AG10803 (cell line): ENCODE measurements at places on chromosomes 12 and 14.

DNA sequence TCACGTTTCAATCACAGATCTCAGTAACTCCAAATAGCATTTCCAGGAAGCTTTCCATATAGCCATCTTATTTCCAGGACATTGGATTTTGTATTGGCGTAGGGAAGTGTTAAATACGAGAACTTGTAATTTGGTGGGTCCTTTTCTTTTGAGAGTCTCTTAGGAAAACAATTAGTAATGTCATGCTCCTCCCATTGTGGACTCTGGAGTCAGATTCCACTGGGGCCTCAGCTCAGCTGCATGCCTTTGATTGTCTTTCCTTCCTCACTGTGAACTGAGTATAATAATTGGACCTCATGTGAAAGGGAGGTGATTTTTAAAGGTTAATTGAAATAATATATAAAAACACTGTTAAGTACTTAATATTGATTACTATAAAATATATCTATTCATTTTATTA lies 462.6 kb downstream of the NPAS3 start:
- DNase-seq: no peak

DNA sequence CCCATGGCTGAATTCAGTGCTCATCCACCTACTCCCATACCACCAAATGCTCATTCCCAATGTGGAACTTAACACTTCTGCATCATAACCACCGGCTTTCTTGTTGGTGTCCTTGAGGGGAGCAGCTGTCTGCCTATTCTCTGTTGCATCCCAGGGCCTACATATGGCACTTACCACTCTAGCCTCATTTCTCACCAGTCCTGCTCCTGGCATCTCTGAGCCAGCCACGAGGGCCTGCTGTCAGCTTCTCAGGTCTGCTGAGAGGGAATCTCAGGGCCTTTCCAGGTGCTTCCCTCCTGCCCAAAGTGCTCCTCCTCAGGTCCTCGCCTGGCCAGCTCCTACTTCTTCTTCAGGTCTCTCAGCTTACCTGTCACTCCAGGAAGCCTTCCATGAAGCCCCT lies 24.0 kb upstream of the RND1 start:
- no peak for DNase-seq

GRCh38 chr14:25103271-25103670 lies 53.3 kb upstream of the STXBP6 start:
- no peak for DNase-seq

DNA sequence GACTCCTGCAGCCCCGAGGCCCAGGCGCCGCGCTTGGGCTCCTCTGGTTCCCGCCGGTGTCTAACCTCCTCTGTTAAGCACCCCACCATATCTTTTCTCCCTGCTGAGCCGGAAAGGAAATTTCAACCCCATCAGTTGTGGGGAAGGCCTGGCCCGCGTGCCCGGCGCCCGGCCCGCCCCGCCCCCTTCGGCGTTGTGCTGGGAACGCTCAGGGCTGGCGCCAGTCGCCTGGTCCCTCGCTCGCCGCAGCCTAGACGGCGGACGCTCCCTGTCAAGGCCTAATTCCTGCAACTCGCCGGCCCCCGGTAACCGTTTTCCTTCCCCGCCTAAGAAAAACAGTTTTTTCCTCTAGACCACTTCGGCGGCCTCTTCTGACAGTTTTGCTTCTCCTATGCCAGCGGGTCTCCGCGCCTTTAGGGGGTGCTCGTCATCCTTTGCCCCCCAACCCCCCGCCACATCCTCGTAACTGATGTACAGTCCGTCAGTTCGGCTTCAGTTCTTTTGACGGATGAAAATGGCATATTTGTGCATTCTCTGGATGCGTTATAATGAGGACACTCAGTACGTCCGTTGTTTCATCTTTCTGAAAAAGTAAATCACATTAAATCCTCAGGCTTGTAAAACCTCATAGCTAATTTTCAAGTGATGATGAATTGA lies 506 bp upstream of the NAP1L1 start:
- DNase-seq: no peak

GRCh38 chr14:99821519-99822508 lies 28.6 kb downstream of the EML1 start:
- peak; percentile 91 for DNase-seq

GRCh38 chr12:88062474-88062873 lies 33.3 kb upstream of the C12orf50 start:
- DNase-seq: no peak

DNA sequence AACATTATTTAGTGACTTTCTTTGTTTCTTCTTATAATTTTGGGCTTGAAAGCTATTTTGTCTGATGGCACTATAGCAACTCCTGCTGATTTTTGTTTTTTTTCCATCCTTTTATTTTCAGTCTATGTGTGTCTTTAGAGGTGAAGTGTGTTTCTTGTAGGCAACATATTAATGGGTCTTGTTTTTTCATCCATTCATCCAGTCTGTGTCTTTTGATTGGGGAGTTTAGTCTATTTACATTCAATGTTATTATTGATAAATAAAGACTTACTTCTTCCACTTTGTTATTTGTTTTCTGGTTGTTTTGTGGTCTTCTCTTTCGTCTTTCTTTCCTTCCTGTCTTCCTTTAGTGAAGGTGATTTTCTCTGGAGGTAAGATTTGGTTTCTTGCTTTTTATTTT lies 198.0 kb downstream of the CRADD start:
- DNase-seq: no peak

DNA sequence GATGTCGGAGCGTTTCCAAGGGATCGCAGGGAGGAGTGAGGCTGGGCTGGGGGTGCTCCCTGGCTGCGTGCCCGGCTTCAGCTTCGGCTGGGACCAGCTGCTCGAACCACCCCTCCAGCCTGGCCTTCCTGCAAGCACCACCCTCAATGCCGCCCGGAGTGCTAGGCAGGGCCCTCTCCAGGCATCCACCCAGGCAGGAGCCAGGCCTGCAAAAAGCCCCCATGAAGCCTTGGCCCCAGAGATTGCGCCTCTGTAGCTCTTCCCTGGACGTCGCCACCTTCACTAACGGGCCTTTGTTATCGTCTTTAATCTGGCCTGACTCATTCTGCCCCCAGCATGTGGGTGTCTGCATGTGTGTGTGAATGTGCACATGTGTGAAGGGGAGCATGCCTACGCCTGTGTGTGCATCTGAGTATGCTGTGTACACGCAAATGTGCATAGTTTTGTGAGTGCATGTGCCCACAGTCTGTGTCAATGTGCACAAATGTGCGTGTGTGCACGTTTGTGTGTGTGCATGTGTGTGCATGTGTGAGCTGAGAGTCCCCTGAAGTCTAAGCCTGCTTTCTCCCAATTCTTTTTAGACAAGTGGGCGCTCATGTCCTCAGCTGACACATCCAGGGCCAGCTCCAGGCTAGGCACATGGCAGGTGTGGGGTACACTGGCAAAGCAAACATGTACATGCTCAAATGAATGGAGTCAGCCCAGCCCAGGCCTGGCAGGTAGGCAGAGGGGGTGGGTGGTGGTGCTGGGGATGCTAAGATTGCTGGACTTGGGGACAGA lies 195.4 kb upstream of the C14orf180 start:
- no peak for DNase-seq

- no peak for DNase-seq
Measured at GRCh38 chr14:75446447-75446846, 18.6 kb downstream of the JDP2 start.

DNA sequence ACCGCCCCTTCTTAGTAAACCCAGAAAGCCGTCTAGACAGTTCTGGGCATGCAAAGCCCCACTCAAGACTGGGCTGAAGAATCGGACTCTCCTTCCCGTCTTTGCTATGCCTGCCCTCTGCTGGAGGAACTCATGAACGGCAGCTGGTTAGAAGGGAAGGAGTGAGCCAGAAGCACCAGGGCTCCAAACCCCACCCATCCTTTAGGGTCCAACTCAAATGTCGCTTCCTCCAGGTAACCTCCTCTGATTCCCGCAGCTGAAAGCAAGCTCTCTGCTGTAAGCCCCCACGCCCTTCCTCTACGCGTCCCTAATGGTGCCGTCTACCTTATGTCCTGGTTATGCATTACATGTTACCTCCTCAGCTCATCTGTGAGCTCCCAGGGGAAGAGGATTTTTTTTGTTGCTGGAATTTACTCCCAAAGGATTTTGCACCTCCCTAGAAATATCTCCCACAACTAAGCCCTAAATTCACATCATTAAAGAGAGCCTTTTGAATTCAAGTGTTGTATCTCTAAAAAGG lies 59.0 kb upstream of the SCN8A start:
- DNase-seq: peak; percentile 72

DNA sequence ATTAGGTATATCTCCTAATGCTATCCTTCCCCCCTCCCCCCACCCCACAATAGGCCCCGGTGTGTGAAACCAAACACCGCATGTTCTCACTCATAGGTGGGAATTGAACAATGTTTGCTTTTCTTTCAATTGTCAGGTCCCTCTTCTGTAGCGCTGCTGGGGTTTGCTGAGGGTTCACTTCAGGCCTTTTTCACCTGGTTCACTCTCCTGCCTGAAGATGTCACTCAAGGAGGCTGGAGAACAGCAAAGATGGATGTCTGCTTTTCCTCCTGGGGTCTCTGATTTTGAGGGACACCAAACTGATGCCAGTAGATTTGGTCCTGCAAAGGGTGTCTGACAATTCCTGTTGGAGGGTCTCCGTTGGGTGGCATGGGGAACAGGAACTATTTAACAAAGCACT lies 35.8 kb downstream of the KLRK1 start:
- no peak for DNase-seq

DNA sequence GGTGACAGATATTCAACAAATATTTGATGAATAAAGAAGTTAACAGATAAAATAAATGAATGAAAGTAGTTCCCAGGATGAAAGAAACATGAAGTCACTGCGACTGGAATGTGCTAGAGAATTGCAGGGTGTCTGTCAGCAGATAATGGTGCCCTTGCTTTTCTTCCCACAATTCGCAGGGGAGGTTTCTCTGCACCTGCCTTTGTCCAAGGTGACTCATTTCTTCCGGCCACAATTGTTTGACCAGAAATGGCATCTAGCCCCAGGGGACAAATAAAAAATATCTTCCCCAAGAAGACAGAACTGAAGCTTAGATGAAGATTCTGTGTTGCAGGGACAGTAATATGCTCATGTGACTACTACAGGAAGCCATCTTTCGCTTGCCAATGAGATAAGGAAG lies 316.1 kb upstream of the TBX3 start:
- DNase-seq: peak; percentile 13

DNA sequence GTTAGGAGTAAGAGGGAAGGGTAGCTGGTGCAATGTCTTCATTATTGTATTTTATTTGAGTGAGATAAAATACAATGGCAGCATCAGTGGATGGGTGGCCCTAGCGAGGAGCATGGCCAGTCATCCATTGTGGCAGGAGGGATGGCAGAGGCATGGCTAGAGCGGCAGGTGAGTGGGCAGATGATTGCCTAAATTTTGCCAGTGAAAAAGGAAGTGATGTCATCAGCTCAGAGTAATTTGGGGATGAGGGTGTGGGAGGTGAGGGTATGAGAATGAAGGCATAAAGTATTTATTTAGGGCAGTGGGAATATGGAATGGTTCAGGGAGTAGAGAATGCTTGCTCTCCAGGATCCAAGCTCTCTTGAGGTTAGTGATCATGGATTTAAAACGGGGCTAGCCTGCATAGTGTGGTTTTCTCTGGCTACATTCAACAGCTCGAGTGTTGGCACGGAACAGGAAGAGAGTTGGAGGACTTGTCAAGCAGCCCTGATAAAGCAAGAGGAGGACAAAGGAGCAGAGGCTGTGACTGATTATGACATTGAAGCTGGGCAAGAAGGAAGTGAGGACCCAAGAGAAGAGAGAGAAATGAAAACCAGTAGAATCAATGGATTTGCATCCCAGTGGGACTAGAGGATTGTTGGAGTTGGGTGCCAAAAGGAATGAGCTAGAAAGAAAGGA lies 18.7 kb upstream of the SERPINA6 start:
- DNase-seq: peak; percentile 70

DNA sequence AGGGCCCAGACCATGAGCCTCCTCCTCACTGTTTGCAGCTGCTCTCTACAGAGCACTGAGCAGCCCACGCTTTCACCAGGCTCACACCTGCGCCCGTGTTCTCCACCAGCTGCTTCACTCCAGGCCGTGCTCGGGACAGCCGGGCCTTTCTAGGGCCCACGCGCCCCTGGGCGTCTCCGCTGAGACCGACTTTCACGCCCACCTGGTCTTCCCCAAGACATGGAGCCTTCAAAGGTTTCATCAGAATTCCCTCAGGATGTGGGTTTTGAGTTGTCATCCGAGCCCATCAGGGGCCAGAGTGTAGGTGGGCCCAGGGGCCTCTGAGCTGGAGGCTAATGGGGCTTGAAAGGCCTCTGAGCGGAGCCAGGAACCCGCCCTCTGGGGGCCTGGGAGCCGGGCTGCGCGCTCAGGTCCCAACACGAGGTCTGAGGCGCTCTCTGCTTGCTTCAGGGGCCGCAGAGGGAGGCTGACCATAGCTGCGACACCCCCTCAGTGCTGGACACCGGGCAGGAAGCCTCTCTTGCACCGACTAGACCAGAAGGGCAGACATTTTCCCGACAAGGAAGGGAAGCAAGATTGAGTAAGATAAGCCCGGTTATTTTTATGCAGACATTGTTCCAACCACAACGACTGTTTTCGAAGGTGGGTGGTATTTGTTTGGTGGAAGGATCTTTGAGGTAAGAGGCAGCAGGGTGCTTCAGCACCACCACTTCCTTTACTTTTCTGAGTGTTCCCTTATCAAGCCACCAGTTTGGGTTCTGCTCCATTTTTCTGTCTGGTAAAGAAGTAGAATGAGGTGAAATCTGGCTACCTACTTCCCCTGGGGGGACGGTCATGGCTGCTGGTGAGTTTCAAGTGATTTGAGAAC lies 125.0 kb upstream of the FUT8 start:
- no peak for DNase-seq

DNA sequence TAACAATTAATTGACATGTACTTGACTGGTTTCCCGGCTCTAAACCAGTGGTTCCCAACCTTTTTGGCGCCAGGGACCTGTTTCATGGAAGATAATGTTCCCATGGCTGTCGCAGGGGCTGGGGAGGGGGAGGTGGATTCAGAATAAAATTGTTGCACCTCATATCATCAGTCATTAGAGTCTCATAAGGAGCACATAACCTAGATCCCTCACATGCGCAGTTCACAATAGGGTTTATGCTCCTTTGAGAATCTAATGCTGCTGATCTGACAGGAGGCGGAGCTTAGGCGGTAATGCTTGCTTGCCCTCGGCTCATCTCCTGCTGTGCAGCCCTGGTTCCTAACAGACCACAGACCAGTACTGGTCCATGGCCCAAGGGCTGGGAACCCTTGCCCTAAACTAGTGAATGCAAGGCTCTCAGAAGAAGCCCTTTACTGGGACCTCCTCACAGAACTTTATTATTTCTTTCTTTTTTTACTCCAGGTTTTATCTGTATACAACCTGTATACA lies 86.4 kb upstream of the SINHCAF start:
- DNase-seq: no peak

DNA sequence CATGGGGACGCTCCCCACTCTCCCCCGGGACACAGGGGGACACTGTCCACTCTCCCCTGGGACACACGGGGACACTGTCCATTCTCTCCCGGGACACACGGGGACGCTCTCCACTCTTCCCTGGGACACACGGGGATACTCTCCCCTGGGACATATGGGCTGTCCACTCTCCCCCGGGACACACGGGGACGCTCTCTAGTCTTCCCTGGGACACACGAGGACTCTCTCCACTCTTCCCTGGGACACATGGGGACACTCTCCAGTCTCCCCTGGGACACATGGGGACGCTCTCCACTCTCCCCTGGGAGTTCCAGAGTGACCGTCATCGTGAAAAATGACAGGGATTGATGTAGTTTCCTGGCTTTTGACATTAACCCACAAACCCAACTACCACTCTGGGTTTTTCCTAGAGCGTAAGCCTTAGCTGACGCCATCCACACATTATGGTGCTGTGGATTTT lies 3.0 kb upstream of the P2RX2 start:
- no peak for DNase-seq

- no peak for DNase-seq
Measured at GRCh38 chr14:31228533-31228932, 20.9 kb upstream of the HECTD1 start.
